ENCODE measurements at places on chromosomes 16 and 17.

DNA sequence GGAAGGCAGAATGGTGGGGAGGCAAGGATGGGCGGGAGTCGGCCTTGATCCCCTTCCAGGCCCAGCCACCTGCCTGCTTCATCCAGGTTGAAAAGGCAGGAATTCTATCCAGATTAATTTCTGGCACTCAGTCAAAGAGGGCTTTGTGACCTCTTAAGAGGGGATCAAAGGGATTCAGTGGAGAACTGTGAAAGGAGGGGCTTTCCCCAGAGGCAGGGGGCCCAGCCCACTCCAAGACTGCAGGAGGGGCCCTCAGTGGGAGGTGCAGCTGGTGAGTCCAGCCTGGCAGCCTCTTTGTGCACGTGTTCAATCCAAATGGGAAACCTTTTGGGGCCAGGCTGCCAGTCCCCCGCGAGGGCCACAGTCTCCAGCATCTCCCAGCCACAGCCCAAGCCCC is 148.5 kb upstream of the PLCG2 start:
- no peak for DNase-seq

DNA sequence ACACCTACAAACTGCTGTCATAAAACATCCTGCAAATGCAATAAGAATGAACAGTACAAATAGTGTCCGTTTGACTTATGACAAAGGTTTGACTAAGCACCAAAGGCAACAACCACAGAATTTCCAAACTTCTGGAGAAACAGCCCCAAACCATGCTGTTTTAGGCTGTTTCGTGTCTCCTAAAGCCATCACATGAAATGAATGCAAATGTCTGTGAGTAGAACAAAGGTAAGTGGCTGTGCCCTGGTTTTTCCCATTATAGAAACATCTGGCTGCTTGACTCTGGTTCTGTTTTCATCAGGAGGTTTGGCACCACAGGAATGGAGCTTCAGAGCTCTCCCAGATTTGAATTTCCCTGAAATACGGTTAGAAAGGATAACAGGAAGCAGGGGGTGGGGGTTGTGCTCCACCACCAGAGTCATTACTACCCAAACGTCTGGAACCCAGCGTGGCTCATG is 4.6 kb upstream of the EMP2 start:
- DNase-seq: no peak

DNA sequence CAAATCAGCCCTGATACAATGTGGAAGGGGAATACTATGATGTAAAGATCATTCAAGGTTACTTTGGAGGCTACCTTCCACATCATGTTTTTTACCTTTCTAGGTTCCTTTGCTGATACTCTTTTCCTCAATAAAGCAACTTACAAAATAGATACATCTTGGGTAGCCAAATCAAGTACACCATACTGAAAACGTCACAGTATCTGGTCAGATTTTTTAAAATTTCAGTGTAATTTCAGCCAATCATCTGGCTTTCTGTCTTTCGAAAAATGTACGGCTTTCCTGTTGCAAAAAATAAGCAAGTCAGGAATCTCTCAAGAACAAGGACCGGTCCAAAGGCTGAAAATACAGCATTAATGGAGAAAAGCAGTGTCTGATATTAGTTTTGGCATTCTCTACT is 15.6 kb upstream of the MED13 start:
- no peak for DNase-seq

GRCh38 chr16:46950009-46950408 is 23.5 kb downstream of the DNAJA2 start:
- no peak for DNase-seq

DNA sequence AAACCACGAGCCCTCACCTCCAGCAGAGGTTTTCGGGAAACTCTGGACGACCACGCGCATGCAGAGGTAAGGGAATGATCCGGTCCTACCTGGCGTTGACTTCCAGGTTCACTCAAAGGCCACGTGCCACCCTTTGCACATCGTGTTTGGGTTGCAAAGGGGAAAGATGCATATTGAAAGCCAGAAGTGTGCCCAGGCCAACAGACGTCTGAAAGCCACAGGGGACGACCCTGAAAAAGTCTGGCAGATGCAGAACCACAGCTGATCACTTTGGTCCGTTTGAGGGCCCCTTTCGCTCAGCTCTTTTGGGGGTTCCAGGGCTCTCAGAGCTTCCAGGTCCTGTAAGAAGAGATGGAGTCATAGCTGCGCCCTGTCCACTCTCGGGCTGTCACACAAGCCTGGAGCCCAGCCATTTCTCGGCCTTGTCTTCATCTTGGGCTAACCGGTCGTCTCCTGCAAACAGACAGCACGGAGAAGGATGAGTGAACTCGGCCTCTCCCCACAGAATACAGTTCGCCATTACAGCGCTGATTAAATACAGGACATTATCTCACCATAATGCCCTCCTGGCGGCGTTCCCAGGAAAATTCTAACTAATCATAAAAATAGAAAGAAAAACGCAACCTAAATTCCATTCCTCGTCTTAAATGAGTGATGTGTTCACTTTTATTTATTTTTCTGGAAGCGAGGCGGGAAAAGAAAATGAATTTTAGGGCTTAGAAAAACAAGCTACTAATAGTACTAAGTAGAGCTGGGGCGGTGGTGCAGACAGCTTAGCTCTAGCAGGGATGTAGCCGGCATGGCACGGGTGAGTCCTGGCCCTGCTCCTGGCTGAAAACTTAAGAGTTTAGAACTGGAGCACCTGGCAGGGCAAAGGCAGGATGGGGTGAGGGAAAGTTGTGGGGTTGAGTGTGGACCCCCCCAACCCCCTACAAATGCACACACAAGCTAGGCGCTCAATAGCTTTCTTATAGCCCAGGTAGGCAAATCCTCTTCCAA is 45.5 kb upstream of the ZFHX3 start:
- DNase-seq: no peak

DNA sequence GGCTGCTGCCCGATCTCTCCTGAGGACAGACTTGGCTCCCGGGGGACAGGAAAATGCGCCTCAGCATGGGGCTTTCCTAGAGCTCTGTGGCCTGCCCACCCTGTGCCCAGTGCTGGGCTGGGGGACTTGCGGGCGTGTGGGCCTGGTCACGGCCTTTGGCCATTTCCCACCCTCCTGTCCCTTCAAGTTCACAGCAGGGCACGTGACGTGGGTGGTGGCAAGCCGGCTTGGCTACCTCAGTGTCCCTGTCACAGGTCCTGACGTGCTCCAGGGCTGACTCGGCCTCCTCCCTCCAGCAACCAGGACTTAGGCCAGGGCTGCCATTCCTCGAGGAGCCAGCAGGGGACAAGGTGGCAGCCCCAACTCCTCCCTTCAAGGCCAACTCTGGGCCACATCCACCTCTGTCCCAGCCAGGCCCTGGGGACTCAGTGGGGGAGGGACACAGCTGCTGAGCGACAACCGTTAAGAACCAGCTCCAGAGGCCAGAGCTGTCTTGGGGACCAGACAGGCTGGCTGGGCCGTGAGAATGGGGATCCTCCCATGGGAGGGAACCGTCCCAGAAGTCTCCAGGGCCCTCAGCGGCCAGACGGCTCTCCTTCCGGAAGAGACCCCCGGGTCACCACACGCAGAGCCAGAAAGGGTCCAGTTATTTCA is 981 bp upstream of the UNC13D start:
- no peak for DNase-seq

GRCh38 chr16:29862383-29862883 is 593 bp downstream of the CDIPT start:
- no peak for DNase-seq

DNA sequence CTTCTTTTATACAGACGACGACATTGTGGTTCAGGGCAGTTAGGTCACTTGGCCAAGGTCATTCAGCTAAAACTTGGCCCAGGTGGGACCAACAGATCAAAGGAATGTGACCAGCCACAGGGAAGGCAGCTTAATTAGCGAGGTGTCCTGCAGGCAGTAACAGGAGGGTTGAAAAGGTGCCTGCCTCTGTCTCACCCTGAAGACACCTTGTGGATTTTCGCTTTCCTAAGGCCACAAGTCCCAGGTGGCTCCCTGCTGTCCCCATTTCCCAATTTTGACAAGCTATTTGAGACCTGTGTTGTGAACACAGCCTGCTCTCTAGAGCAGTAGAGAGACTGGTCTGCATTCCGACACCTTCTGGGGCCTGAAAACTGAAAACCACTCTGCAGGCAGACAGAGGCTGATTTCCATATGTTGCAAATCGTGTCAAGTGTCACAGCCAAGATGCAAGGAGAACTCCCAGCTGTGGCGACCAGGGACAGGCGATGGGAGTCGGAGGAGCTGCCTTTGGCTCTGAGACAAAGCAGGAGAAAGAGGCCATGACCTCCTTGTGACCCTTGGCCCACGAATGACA is 593.1 kb upstream of the CDH5 start:
- no peak for DNase-seq

GRCh38 chr17:76331083-76331482 is 22.6 kb downstream of the PRPSAP1 start:
- no peak for DNase-seq

GRCh38 chr17:73128496-73128895 is 36.0 kb upstream of the SLC39A11 start:
- no peak for DNase-seq

DNA sequence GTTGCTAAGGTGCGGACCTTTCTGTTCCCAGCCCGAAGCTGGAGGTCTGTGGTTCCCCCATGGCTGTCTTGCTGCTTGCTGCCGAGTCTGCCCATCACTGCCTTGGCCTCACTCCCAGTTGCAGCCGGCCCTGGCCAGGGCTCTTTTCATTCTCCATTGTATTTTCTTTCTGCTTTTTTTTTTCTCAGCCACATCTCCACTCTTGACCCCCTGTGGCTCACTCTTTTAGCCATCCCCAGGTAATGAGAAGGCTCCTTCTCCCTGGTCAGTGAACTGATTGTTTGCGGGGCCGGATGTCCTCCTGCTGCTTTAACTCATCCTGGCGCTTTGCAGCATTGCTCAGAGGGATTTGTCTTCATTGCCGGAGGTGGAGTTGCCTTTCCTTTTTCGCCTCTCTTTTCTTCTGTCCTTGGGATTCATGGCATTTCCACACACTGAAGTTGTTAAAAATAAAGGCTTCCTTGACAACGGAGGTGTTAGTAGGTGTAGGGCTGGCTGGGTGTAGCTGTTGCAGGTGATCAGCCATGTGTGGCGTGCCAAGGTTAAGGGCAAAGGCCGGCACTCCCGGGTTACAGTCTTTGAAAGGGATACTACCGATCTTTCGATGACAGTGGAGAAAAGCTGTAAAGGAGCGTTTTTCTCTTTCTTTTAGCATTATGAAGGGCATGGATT is 34.1 kb downstream of the MAP2K6 start:
- DNase-seq: no peak

DNA sequence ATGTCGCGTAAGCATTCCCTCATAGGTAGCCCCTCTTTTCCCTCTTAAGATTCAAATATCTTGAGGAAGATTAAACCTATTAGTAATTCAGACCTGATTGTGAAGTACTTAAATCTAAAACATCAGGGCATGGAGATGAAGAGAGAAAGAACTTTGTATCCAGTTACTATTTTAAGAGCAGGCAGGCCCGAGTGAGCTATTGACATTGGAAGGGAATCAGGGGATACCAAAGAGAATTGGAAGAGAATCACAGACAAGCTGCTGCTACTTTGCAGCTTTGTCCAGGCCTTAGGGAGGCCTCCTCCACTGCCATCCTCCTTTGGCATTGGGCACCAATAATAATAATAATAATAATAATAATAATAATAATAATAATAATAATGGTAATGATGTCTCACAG is 170.5 kb downstream of the MRTFB start:
- no peak for DNase-seq

DNA sequence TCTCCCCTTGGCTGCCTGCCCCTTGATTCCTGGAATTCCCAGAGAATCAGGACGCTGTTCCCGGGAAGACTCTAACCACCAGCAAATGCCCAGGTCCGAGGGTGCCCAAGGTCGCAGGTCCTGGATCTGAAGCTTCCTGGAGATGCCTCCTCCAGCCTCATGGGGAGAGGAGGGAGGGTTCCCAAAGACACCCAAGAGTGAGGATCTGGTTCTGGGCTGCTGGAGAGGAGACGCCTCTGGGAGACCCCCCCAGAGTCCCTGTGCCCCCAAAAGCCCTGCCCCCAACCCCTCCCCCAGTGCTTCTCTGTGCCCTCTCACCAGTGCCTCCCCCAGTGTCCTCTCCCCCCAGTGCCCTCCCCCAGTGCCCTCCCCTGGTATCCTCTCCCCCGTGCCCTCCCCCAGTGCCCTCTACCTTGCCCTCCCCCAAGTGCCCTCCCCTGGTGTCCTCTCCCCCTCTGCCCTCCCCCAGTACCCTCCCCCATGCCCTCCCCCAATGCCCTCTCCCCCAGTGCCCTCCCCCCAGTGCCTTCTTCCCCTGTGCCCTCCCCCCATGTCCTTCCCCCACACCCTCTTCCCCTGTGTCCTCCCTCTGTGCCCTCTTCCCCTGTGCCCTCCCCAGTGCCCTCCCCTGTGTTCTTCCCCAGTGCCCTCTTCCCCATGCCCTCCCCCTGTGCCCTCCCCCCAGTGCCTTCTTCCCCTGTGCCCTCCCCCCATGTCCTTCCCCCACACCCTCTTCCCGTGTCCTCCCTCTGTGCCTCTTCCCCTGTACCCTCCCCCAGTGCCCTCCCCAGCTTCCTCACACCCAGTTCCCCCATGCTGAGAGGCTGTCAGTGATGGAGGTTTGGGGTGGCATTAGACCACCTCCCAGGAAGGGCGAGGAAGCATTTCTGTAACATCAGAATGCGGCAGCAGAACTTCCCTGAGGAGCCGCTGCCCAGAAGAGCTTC is 6.3 kb upstream of the SECTM1 start:
- no peak for DNase-seq

Data from HFF-Myc (cell line).